ENCODE measurements at places on chromosomes 3 and 15.

- no peak for DNase-seq
Observed at GRCh38 chr15:38482572-38482971, 28.6 kb downstream of the FAM98B start.

- no peak for DNase-seq
Observed at GRCh38 chr3:185797993-185798830, 26.6 kb downstream of the IGF2BP2 start.

DNA sequence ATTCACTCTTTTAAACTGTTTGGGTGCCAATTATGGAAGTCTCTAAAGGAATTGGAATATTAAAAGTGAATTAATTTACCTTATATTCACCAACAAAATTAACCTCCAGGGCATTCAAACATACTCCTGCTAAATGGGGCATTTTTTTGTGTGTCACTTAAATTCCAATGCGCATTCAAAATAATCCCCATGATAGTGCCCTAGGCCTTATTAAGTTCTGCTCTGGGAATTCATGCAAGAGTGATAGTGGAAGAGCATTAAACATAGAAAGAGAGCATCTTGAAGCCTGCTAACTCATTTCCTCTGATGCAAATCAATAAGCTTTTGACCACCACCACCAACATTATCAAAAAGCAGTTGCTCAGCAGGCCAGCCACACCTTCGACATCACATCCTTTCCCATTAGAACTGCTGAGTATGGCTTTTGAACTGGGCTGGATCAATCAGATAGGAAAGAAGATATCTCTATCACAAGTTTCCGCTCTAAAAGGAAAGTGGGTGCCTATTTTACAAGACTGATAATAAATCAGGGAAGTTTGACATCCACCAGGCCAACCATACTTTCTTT, 156.7 kb downstream of the TMCO5A start:
- DNase-seq, result no peak

DNA sequence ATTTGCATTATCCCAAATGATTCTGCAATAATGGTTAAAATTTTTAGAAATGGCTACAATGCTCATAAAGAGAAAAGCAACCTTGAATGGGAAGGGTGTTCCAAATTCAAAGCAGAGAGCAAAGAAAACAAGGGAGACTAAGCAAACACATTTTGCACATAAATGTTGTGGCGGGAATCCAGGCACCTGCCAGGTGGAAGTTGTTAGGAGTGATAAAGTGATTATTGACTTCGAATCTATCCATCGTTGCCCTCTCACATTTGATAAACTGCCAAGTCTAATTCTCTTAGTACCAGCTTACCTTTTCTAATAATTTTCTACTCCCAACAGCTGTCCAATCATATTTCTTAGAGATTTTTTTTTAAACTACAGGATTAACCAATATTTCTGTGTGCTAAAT, 244.5 kb downstream of the CACNA2D3 start:
- no peak for DNase-seq

DNA sequence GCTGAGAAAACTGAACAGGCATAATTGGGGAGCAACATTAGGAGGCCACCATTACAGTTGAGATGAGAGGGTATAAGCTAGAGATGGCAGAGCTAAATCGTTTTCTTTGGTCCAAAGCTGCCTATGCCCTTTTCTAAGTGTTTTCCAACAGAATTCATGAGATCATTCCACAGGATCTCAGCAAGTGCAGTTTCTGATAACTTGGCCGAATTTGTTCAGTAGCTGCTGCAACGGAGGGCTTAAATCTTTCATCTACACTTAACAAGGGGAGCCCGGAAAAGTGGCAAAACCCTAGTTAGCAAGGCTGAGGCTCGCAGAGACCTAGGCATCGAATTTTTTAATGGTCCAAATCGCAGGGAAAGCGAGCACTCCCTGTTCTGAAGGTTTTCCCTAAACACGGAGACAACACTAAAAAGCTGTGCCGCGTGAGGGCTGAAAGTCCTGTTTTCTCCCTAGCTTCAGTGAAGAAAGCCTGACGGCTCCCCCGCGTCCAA, 531 bp upstream of the BLOC1S6 start:
- DNase-seq, result no peak

DNA sequence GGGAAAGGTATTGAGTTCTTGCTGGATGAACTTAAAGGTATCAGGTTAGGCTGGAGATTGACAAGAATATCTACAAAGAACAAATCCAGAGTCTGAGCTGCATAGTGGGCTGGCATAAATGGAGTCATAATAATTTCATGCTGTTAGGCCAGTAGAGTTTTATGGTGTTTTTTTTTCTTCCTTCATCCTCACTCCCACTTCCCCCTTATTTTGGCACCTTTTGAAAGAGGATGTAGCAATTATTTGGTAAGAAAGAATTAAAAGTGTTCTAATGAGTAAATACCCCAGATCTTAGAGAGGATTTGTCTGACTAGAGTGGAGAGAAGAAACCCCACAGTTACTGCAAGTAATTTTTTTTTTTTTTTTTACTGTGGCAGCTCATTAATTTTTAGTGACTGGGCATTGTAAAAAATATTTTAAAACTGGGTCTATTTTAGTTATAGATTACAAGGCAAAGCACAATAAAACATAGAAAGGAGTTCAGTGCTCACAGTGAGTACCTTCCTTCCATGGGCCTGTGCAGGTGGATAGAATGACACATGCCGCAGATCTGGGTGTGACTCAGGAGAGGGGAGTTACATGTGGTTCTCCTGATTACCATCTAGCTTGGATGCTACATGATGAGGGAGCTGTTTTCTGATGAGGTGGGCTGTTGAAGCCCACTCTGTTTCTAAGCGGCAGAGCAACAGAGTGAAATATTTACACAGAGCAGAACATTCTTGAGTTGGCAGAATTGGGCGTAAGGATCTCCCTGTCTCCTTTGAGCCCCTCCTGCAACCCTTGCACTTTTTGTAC, 5.3 kb downstream of the EDEM1 start:
- no peak for DNase-seq
